B cell (primary cell): ENCODE measurements at places on chromosomes 16 and 17. TPM values are rescaled to one million over a fixed set of nuclear protein-coding genes. Genes with fewer than 3 reads are reported as not detected.

Gene ZFP3
- 15.8 and 16.2 TPM in 2 replicates for total RNA-seq

Gene KRT24
- total RNA-seq, result not detected in 2 replicates

Gene NPTX1
- total RNA-seq, result 0.57 and 1.3 TPM in 2 replicates

Gene AATK
- total RNA-seq, result 0.70 and 1.7 TPM in 2 replicates

Gene NPIPB13
- total RNA-seq, result 59.6 and 75.5 TPM in 2 replicates

Gene TCAP
- 4.2 and 5.1 TPM in 2 replicates for total RNA-seq

Gene PRR35
- total RNA-seq, result not detected in 2 replicates

Gene OR1F1
- not detected in 2 replicates for total RNA-seq

Gene METTL16
- total RNA-seq, result 52.9 and 56.5 TPM in 2 replicates

Gene FBXO39
- 0.70 TPM in 1 of 2 replicates, not detected in the other for total RNA-seq

Gene KRT27
- total RNA-seq, result not detected in 2 replicates

Gene EVPLL
- total RNA-seq, result not detected in 2 replicates

Gene THRA
- total RNA-seq, result 16.8 and 17.1 TPM in 2 replicates

Gene TEKT1
- not detected in 2 replicates for total RNA-seq

Gene BTBD17
- total RNA-seq, result not detected in 2 replicates

Gene TBC1D24
- total RNA-seq, result 8.7 and 9.4 TPM in 2 replicates

Gene MYO15A
- total RNA-seq, result 1.5 and 2.5 TPM in 2 replicates

Gene ARL5C
- total RNA-seq, result not detected in 2 replicates

Gene ACAP1
- total RNA-seq, result 371 and 392 TPM in 2 replicates

Gene MYO15B
- 452 and 460 TPM in 2 replicates for total RNA-seq

Gene TLCD1
- 3.1 and 3.4 TPM in 2 replicates for total RNA-seq

Gene ADAP2
- total RNA-seq, result 11.6 and 14.6 TPM in 2 replicates

Gene ZSCAN10
- total RNA-seq, result not detected in 2 replicates
